NCI-H187 (cell line): ENCODE measurements at places on chromosomes 12 and 14.

DNA sequence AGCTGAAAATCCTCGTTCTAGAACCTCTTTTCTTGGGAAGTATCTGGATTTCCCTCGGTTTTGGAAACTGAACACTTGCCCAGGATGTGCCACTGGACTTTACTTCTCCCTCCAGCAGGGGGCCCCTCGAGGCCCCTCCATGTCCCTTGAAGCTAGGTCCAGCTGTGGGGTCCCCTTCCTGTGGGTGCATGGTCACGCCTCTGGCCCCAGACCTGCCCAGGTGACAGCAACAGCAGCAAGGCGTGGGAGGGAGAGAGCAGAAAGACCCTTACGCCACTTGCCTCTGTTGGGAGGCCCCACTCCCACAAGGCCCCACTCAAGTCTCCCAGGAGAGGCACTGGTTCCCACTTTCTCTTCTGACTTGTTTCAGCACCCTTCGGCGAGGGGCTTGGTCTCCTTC, 3.1 kb downstream of the SLC25A29 start:
- DNase-seq, result no peak

GRCh38 chr12:46386360-46386867, 13.8 kb upstream of the SLC38A2 start:
- DNase-seq, result no peak

DNA sequence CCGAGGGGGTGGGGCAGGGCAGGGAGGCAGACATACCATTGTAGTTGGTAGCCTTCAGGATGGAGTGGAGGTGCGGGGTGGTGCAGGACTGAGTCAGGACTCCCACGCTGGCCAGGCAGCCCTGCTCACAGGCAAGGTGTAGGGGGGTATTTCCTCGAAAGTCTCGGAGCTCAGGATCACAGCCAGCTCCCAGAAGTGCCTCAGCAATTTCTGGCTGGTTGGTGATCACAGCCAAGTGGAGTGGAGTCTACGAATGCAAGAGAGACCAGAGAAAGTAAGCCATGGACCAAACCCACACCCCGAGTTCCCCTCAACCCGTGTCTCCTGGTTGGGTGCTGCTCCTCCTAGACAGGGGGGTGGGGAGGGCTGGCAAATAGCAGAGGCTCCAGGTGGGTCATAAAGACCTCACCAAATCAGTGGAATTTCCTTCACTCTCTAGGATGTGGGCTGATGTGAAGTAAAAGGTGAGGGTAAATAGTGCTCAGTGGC, 1.4 kb downstream of the NFKBIA start:
- DNase-seq, result no peak

GRCh38 chr14:103862393-103862782, 15.0 kb upstream of the PPP1R13B start:
- no peak for DNase-seq

GRCh38 chr12:26646571-26646970, 186.4 kb downstream of the ITPR2 start:
- DNase-seq, result no peak

- no peak for DNase-seq
Observed at GRCh38 chr12:123787466-123787865, 25.4 kb downstream of the DNAH10 start.

GRCh38 chr12:103773109-103773910, 67.7 kb downstream of the NT5DC3 start:
- no peak for DNase-seq

DNA sequence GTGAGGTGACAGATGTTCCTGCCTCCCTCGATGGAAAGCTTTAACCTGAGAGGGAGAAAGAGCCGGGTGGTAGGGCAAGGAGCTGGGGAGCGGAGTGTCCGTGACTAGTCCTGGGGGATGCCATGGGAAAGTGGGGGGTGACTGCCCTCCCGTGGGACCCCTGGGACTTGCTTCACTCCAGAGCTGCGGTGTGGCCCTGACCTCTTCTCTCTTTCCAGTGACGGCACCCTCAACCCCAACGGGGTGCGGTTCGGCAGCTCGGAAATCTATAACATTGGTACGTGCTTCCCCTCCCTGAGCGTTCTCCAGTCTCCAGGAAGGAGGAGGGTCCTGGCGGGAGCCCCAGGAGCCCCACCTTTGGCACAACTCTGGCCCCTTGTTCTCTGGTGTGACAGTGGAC, 69.3 kb downstream of the AACS start:
- no peak for DNase-seq

DNA sequence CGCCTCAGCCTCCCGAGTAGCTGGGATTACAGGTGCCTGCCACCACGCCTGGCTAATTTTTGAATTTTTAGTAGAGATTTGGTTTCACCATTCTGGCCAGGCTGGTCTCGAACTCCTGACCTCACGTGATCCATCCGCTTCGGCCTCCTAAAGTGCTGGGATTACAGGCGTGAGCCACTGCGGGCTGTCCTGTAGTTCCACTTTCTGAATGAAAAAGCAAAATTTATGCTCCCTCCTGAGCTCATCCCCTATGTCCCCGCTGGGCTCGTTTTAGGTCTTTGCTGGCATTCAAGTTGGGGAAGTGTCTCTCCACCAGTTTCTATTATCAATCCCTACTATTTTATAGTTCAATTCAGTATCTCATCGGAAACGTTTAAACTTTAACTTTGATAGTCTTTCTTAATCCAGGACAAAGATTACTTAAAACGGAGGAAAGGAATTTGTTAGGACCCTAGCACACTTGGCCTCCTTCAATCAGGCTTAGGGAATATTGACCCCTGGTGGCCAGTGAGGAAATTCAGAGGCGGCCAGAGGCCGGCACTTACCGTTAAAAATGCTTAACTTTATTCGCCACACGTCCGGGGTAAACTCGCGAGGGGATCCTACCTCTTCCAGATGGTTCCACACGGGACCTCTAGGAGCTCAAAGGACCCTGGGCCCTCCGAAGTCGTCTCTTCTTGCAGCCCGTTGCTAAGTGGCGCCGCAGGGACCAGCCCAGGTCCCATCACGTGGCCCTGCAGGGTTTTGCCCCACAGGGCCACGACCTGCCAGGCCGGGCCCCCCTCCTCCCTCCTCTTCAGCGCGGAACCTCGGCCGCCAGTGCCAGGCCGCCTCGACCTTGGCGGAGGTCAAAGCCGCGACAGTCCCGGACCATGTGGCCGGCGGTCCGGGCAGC, 11.4 kb upstream of the DNAL1 start:
- peak; percentile 43 for DNase-seq

- DNase-seq, result no peak
Observed at GRCh38 chr14:35704793-35705493, 104.2 kb downstream of the RALGAPA1 start.

GRCh38 chr12:116604178-116604895, 45.2 kb downstream of the MAP1LC3B2 start:
- DNase-seq, result peak; percentile 74

DNA sequence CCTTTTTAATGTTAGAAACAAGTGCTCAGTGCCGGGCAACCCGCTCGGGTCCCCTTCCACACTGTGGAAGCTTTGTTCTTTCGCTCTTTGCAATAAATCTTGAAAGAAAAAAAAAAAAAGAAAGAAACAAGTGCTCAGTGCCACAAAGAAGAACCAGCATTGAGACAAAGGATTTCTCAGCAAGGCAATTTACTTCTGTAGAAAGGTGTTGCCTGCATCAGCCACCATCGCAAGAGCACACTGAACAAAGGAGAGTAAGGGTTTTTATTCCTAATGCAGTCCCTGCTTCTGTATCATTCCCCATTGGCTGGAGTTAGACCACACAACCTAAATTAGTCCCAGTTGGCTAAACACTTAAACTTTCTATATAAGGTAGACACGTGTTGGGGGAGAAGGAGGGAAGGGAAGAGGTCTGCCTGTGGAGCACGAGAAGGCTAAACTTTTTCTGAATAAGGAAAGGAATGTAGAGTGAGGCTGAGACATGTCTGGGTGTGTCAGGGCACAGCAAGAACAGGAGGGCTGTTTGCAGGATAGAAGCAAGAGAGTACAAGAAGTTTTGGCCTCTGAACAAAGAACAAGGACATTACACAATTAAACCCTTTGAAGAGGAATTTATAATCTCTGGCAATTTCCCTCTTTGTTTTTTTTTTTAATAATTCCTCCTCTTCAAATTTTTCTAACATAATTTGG, 21.4 kb downstream of the KLRF2 start:
- DNase-seq, result no peak

DNA sequence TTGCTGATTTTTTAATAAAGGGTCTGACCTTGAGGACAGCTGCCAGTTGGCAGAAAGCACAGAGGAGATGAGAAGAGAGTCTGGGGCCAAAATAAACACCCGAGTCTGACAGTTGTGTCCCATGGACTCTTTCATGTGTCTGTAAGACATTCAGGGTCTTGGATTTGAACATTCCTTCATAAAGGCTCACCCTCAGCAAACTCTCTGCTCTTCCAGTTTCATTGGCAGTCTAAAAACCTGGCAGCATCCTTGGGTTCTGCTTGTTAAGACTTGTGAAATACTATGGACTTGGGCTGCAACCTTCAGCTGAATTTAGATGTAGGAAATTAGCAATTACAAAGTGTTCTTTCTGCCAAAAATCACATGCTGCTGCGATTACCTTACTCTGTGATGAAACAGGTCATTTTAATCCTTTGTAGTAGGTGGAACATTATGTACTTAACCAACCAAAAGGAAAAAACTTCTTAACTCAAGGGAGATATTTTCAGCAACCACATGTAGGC, 32.0 kb upstream of the LMNTD1 start:
- no peak for DNase-seq

GRCh38 chr14:104093366-104094055, 8.0 kb downstream of the ASPG start:
- no peak for DNase-seq

DNA sequence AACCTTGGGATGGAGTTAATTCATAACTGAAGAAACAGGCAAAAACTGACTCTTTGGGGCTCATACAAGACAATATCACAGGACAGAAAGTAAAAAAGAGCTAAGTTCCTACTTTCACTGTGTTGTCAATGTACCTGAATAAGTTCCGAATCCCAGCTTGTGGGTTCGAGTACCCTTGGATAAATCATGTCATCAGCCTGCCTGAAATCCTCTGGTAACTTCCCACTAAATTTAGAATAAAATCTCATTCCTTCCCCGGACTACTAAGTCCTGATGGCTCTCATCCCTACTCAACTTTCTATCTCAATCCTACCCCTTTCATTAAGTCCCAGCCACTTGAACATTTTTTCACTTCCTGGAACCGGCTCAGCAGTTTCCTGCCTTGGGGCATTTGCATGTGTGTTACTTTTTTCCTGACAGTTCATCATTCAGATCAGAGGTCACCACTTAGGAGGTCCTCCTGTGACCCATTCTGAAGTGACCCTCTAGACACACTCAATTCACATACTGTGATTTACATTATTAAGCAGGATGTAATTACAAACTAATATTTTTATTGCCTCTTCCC, 12.7 kb downstream of the ERP29 start:
- DNase-seq, result no peak

DNA sequence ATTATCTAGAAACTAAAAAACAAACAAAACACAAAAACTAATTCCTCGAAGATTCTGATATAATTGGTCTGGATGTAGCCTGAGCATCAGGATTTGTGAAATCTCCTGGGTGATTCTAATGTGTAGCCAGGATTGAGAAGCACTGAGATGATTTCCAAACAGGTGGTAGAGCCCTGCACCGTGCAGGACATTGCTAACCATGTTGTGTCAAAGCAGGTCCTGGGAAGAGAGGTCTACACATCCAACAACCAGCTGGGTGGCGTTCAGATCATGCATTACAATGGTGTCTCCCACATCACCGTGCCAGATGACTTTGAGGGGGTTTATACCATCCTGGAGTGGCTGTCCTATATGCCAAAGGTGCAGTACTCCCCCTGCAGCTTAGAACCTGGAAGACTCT, 56.3 kb downstream of the FOXN4 start:
- DNase-seq, result no peak

DNA sequence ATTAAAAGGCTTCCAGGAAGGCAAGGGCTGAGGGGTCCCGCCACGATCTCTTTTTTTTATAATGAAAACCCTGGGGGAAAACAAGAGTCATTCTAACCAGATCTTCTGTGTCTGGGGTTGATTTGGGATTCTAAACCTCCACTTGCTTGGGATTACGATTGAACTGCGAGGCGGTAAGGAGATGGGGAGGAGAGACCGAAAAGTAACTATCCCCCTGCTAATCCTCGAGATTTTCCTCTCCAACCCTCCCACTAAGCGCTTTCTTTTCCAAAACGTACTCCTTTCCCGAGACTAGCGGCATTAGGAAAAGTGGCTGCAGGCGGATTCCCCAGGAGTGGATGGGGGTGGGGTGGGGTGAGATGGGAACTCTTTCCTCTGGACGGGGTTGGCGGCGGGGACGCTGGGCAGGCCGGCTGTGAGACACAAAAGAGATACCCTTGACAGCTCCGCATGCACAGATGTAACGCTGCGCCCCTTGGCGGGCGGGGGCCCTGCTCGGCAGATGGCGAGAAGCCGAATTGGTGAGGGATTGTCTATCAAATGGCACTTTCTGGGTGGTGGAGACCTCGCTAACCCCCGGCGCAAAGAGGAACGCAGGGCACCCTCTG, 830 bp upstream of the SRRM4 start:
- peak; percentile 74 for DNase-seq

DNA sequence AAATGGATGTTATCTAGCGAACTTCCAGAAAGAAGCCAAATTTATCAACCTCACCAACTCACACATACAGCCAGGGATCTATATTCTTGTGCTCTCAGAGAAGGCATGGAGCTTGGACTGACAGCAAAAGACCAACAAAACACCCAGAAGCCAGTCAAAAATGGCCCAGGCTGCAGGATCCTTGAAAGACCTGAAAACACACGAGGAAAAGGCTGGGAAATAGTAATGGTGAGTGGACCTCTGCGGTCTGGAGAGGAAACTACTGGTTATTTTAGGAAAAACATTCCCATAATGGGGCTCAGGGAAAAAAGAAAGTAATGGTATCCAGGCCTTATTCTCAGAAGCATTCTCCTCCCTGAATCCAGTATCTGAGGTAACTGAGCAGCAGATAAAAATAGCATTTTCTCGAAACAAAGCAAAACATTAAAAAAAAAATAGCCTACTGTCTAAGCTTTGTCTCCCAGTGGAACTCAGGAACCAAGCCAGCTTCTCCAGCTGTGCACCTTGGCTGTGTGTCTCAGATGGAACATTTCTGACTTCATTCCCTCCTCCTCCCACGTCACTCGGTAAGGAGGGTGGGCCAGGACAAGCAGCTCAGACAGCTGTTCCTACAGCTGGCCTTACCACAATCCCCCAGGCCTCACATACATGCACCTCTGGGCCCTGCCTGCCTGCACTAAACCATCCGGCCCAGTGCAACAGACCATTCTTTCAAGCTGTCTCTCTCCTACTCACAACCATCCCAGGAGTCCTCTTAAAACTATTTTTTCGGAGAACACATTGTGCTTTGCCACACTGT, 249.9 kb downstream of the DAD1 start:
- no peak for DNase-seq

DNA sequence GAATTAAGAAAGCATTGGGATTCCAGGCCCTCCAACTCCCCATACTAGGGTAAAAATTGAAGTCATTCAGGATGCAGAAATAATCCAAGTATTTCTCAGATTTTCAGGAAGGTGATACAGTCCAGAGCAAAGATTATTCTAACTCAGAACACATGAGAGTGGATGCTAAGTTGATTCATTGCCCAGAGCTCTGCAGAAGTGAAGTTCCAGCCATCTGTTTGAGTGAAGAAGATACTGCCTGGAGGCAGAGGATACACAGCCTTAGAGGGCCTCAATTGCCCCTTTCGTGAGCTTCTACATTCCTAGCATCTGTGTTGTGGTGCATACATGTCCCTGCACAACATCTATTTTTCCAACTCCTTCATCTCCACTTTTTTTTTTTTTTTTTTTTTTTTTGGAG, 36.9 kb upstream of the SMUG1 start:
- no peak for DNase-seq

GRCh38 chr12:67410246-67410645, 141.1 kb downstream of the CAND1 start:
- DNase-seq, result no peak

GRCh38 chr12:48981757-48982157, 3.6 kb downstream of the WNT1 start:
- no peak for DNase-seq

GRCh38 chr12:72074956-72075355, 136.3 kb downstream of the TPH2 start:
- no peak for DNase-seq
